ENCODE measurements at places on chromosomes 7 and 10.

GRCh38 chr10:122441961-122442360 is 12.5 kb upstream of the ARMS2 start:
- DNase-seq: no peak

- DNase-seq: no peak
These were observed 37.6 kb downstream of the RPS24 start for GRCh38 chr10:78071140-78071856.

DNA sequence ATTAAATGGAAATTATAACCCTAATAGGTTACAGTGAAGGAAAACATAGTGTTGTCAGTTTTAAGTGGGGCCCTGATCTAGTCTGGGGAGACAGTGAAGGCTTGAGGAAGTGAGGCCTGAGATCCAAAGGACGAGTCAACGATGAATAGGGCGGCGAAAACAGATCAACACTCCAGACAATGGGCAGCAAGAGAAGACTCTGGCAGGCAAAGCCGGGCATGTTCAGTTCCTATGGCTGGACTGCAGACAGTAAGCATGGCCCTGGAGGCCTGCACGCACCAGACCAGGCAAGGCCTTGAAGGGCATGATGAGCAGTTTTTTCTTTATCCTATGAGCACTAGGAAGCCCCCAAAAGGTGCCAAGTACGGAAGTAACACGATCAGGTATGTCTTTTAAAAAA is 127.8 kb downstream of the RNF216 start:
- DNase-seq: no peak

GRCh38 chr7:116691664-116692063 is 19.7 kb downstream of the MET start:
- DNase-seq: no peak

DNA sequence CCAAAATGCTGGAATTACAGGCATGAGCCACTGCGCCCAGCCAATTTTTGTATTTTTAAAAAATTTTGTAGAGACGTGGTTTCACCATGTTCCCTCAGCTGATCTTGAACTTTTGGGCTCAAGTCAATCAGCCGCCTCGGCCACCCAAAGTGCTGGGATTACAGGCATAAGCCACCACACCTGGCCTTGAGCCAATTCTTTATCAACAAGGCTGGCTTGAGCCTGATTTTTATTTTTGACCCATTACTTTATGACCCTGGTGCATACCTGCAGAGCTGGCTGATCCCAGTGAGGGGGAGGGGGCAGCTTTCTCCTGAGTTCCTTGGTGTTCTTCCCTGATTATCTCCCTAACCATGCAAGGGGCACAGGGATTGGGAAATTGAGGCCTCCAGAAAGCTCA is 15.8 kb upstream of the CPA1 start:
- DNase-seq: no peak

DNA sequence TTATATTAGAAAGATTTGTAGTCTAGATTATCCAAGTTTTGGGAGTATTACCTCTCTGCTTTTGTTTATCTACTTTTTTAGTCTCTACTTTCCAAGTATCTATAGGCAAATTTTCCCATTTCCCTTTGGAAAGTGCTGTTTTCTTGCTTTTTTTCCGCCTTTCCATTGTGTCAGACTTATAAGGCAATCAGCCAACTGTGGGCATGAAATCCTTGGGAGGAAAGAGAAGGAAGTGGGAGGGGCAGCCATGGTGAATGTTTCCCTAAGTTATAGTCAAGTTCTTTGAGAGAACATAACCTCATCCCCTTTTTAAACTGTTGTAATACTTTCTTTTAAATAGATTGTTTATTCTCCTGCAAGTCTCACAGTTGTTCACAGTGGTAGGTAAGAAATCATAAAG is 52.6 kb downstream of the PTEN start:
- no peak for DNase-seq

DNA sequence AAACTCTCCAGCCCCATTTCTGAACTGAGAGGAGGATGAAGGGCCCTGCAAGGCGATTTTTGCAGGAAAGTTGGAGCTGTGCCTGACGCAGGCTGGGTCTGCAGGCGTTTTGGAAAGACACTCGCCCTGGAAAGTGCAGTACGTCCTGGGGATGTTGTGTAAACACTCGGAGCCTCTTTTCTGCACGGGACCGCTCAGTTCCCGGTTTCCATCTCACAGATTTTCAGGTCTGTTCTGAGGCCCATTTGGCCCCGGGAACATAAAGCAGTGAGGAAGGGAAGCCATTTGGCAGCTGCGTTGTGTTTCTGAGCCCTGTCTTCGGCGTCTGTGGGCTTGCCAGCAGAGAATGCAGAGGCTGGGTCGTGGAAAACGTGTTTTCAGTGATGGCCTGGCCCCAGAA is 655.0 kb upstream of the MGMT start:
- DNase-seq: no peak

- no peak for DNase-seq
These were observed 754.3 kb downstream of the LRMDA start for GRCh38 chr10:76185471-76186301.

DNA sequence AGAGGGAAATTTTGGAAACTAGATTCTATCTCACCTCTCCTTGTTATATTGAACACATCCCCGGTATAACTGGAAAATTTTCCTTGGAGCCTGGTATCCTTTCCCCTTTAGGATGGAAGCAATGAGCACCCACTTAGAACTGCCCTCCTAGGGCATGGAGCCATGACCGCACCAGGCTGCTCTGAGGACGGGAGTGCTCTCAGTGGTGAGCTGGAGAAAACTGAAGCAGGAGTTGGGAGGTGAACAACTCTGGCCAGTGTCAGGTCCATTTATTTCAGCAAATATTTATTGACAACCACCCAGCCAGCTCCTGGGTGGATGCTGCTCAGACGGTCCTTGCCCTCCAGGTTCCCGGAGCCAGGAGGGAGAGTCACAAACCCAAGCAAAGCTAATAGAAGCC is 278.1 kb downstream of the WDR11 start:
- DNase-seq: no peak

DNA sequence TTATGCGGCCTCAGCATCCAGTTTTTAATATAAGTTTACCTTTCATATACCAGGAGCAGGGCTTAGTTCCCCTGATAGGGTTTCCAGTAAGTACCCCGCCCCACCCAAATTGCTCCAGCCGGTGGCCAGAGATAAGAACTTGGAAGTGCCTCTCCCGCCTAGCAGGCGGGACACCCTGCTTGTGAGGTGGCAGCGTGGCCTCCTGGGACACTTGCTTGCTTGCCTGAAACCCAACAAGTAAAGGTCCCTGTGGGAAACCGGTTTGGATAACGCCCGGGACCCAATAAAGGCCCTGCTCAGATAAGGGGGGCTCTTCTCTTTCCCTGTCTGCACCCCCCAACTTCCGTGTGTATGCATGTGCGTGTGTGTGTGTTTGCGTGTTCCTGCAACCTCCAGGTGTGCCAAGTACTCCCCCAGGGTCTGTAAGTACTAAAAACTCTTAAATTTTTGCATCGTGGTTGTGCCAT is 154.3 kb downstream of the ARHGAP21 start:
- no peak for DNase-seq
